ENCODE measurements at places on chromosomes 11 and 22.

DNA sequence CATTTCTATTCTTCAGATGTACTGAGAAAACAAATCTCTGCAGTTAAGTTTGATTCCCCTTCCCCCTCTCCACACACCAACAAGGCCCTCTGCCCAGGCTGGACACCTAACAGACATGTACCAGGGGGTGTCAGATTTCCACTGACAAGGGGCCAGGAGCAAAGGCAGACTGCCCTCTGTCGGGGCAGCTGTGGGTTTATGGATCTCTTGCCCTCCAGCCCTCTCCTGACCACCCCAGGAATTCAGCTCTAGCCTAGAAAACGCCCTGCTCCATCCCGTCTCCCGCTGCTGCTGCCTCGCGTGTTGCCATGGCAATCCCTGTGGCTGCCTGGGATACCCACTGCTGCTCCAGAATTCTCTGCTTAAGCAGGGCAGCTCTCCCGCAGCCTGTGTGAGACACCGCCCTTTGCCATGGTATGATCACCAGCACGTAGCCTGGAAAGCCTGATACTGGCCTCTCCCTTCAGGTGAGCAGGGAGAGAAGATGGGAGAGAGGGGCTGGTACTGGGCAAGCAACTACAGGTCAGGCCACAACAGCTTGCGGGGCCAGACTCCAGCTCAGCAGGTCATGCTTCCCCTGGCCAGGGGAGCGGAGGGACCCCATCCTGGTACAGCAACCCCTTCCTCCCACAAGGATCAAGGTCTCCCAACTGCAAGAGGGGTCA lies 41.6 kb downstream of the BUD13 start:
- DNase-seq = no peak

- no peak for DNase-seq
Observed at GRCh38 chr22:43529461-43529860, 117.6 kb downstream of the MPPED1 start.

DNA sequence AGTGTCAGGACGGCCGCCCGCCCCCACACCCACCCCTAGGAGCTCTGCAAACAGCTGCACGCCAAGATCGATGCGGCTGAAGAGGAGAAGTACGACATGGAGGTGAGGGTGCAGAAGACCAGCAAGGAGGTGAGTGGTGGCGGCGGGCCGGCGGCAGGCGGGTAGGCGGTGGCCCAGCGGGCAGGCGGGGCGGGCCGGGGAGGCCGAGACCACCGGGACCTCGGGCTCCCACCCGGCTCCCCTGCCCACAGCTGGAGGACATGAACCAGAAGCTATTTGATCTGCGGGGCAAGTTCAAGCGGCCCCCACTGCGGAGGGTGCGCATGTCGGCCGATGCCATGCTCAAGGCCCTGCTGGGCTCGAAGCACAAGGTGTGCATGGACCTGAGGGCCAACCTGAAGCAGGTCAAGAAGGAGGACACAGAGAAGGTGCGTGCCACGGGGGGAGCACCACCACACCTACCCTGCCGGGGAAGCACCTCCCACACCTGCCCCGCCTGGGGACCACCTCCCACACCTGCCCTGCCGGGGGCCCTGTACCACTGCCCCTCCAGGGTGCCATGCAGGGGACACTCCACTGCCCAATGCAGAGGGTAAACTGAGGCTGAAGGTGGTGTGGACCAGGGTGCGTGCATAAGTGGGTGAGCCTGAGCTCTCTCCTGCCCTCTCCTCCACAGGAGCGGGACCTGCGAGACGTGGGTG lies 2.1 kb downstream of the TNNI2 start:
- DNase-seq = no peak

GRCh38 chr11:8075119-8075726 lies 5.8 kb upstream of the TUB start:
- no peak for DNase-seq

DNA sequence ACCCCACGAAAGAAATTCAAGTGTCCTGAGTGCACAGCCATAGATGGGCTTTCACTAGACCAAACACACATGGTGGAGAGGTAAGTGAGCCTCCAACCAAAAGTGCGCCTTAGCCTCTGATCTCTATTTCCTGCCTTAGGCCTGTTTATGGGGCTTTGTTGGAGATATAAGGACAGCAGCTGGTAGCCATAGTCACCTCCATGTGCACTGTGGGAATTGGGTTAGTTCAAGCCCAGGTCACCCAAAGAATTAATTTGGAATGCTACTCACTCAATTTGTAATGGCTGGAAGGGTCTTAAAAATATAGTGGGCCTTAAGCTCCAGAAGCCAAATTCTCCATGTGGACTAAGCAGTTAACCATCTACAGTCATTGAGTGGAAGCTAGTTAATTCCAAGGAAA lies 73.6 kb downstream of the ALX4 start:
- DNase-seq = no peak

DNA sequence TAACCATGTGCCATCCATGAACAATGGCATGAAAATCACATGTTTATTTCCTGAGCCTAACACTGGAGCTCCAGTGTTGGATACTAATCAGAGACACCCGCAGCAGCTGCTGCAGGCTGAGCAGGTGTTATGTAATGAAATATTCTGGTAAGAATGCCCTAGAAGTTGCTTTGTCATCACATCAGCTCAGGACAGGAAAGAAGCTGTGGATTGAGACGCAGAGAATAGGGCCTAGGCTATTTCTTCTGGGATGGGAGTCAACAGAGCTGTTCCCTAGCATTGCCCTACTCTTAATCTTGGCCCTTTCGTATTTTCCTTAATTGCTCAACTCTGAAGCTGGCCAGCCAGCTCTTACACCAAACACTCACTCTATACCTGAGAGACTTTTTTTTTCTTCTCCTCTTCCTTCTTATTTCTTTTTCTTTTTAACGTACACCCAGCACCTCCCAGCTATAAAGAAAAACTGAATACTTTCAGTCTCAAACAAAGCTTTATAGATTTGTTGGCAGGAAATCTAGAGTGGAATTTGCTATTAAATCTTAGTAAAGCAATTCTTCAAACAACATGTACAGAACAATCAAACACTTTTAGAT lies 31.9 kb downstream of the RASSF10 start:
- no peak for DNase-seq

DNA sequence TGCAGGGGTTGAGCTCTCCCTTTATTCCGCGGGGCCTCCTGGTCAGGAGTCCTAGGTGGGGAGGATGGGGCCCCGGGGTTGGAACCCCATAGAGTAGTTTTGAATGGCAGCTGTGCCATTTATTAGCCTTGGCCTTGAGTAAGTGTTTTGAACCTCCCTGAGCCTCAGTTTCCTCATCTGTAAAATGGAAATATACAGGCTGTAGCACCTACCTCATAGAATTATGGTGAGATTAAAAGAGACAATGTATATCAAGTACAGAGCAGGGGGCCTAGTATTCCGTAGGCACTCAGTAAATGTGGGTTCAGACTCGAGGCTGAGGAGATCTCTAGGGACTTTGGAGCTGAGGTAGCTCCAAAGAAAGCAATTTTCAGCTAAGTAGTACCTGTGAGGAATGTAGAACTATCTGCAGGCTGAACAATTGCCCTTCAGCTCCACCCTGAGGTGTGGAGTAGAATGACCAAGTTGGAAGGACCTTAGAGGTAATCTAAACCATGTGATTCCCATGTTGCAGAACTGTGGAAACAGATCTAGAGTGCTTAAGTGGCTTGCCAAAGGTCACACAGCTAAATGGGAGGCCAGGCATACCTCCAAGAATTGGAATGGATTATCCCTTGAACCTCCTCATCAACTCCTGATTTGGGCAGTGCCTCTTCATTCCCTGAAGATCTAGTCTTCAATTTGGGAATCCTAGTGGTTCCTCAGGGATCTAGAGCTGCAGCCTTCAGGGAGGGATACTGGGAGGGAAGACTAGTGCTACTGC lies 682 bp downstream of the PGAP2 start:
- DNase-seq = peak; percentile 30

DNA sequence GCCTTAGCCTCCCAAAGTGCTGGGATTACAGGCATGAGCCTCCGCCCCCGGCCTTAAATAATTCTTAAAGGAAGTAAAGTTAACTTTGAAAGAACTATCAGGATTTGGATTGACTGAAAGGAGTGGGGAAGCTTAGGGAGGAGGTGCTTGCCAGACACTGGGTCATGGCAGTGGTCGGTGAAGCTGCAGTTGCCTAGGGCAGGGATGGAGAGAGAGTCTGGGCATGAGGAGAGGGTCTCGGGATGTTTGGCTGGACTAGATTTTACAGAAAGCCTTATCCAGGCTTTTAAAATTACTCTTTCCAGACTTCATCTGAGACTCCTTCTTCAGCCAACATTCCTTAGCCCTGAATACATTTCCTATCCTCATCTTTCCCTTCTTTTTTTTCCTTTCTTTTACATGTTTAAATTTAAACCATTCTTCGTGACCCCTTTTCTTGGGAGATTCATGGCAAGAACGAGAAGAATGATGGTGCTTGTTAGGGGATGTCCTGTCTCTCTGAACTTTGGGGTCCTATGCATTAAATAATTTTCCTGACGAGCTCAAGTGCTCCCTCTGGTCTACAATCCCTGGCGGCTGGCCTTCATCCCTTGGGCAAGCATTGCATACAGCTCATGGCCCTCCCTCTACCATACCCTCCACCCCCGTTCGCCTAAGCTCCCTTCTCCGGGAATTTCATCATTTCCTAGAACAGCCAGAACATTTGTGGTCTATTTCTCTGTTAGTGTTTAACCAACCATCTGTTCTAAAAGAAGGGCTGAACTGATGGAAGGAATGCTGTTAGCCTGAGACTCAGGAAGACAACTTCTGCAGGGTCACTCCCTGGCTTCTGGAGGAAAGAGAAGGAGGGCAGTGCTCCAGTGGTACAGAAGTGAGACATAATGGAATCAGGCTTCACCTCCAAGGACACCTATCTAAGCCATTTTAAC lies at the start of gene NNMT:
Gene NNMT (plus strand): TSS at position 724 of the 929 bp plus-strand sequence. CDS start 158 bp downstream, at position 882.
- no peak for DNase-seq

- DNase-seq = no peak
Observed at GRCh38 chr11:68424981-68425865, 35.3 kb upstream of the PPP6R3 start.

GRCh38 chr11:133895061-133895479 lies 49.8 kb upstream of the SPATA19 start:
- no peak for DNase-seq

GRCh38 chr11:128678024-128678423 lies 15.8 kb upstream of the FLI1 start:
- DNase-seq = no peak

DNA sequence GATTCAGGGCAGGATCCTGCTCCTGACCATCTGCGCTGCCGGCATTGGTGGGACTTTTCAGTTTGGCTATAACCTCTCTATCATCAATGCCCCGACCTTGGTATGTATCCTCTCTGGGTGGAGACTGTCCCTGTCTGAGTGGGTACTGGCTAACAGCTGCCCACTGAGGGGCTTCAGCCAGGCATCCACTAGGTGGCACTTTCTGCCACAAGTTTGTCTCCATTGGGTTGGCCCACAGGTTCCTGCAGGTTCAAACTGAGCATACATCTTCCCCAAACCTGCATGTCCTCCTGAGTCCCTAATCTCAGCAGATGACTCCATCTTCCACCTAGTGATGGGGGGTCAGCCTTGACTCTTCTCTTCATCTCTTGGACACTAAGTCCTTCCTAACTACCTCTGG lies 4.4 kb downstream of the SLC2A11 start:
- peak; percentile 21 for DNase-seq

- DNase-seq = no peak
Observed at GRCh38 chr11:44993971-44994704, 43.5 kb upstream of the TP53I11 start.

- DNase-seq = peak; percentile 31
Observed at GRCh38 chr22:27952091-27952490, 33.0 kb upstream of the PITPNB start.

GRCh38 chr11:130485983-130486382 lies 37.5 kb downstream of the ADAMTS15 start:
- DNase-seq = no peak

DNA sequence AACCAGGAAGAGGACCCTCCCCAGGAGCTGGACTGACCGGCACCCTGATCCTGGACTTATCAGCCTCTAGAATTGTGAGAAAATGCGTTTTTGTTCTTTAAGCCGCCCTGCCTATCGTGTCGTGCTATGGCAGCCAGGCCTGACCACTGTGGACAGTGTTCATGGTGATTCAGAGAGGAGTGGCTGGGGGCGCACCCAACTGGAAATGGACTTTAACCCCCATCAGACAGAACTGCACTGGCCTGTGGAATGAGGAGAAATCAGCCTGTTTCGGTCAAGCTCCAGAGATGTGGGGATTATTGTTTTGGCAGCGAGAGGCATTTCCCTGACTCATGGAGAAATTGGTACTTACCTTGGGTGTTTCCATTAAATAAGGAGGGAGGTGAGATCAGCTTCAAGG lies 1437.8 kb downstream of the BRD1 start:
- DNase-seq = no peak

DNA sequence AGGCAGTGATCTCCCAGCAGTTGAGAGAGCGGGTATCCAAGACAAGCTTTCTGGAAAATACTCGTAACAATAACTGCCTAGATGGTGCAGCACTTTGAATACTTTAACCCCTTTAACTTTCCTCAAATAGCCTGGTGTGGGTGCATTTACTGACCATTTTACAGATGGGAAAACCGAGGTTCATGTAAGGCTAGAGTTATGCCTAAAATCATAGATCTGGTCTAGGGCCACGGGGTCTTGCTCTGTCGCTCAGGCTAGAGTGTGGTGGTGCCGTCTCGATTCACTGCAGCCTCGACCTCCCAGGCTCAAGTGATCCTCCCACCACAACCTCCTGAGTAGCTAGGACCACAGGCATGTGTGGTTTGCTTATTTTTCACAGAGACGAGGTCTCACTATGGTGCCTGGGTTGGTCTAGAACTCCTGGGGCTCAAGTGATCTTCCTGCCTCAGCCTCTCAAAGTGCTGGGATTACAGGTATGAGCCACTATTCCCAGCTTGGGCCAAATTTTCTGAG lies 269.2 kb upstream of the SYN3 start:
- DNase-seq = no peak

DNA sequence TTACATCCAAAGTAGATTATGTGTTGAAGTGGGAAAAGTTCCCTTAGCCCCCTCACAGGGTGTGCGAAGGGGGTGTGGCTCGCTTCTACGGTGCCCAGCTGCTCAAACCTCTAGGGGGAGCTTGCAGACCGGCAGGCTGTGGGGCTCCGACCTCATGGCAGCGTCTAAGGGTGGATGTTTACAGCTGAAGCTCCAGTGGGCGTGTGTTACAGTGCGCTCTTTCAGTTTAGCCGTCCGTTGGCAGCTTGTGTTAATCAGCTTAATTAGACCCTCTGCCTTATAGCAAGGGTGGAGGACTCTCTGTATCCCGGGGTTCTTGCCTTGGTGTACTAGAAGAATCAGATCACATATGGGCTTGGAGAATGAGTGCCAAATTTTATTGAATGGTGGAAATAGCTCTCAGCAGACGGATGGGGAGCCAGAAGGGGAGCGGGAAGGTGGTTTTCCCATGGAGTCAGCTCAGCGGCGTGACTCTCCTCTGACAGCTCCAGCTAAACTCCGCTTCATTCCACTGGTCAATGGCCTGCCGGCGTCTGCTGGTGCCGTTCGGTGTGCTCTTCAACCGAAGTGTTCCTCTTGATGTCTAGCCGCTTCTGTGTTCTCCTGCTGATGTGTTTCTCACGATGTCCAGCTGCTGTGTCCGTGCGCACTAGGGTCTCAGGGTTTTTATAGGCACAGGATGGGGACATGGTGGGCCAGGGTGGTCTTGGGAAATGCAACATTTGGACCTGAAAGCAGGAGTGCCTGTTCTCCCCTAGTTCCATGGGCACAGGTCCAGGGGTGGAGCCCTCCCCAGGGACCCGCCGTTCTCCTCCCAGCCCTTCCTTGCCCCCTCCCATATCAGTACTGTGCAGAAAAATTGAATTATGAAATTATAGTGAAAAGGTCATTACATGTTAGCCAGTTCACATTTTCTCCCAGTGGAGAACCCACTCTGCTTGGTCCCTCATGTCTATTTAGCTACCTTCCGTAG lies 28.6 kb upstream of the OR10G7 start:
- DNase-seq = peak; percentile 85
